Kasumi-1 (cell line): ENCODE measurements at places on chromosomes 1 and 21.

DNA sequence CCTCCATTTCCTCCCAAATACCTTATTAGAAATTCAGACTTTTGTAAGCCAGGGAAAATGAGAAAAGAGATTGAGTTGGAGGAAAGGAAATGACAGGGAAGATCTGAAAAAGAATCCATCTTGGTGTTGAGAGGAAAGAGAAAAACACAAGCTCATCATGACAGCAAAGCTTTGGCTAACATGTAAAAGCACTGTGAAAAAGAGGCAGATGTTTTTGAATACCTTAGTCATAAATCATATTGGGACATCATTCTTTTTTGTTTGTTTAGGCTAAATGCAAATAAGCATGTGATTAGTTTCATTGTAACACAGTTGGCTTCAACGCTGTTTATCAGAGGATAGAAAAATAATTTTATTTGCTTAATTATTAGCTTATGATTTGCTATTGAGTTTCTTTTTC lies 64.6 kb downstream of the LHX8 start:
- DNase-seq: no peak

DNA sequence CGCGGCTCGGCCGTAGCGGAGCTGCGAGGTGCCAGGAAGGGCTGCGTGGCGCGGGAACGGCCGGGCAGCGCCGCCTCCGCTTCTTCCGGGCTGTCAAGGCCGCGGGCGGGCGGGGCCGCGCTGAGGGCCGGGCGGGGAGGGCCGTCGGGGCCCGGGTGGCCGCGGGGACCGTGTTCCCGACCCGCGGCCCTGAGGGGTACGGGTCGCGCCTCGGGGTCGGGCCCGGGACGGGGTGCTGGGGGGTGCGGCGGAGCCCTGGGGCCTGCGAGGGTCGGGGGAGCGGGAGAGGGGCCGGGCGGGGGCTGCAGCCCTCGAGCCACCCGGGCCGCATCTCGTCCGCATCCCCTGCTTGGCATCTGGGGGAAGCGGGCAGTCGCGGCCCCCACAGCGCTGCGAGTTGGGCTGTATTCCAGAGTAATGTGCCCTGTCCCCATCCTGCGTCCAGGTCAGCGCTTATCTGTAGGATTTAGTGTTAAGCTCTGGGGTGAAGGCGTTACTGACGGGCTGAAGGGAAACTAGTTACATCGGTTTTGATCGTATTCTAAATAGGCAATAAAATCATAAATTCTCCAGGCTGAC lies 379 bp downstream of the RER1 start:
- DNase-seq: no peak

- DNase-seq: peak; percentile 42
Observed at GRCh38 chr1:12179111-12179519, 12.3 kb downstream of the TNFRSF1B start.

- DNase-seq: no peak
Observed at GRCh38 chr1:232130815-232131480, 499.0 kb downstream of the SIPA1L2 start.

- DNase-seq: no peak
Observed at GRCh38 chr1:152866321-152866720, 6.5 kb downstream of the LCE7A start.

DNA sequence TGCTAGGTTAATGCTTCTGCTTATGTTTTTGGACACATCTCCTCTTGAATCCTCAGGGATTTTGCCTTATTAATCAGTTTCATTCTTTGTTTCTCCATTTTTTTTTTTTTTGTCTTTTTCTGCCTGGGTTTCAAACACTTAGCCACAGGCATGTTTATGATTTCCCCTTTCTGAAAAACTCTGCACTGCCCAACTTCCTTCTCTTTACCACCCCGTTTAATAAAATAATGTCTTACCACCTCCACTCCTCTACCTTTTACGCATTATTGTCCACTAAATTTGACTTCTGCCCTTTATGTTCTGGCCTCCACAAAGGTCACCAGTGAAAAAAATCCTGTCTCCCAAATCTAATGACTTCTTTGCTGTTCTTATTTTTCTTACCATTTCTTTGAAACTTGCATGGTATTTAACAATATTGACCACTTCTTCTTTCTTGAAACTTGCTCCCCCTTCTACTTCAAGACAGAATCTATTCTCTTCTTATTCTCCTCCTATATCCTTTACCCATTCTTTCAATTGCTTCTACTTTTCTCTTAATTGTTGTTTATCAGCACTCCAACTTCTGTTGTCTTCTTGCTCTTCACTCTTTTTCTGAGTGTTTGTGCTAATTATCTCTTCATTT lies 150.3 kb downstream of the TNFSF18 start:
- peak; percentile 64 for DNase-seq

DNA sequence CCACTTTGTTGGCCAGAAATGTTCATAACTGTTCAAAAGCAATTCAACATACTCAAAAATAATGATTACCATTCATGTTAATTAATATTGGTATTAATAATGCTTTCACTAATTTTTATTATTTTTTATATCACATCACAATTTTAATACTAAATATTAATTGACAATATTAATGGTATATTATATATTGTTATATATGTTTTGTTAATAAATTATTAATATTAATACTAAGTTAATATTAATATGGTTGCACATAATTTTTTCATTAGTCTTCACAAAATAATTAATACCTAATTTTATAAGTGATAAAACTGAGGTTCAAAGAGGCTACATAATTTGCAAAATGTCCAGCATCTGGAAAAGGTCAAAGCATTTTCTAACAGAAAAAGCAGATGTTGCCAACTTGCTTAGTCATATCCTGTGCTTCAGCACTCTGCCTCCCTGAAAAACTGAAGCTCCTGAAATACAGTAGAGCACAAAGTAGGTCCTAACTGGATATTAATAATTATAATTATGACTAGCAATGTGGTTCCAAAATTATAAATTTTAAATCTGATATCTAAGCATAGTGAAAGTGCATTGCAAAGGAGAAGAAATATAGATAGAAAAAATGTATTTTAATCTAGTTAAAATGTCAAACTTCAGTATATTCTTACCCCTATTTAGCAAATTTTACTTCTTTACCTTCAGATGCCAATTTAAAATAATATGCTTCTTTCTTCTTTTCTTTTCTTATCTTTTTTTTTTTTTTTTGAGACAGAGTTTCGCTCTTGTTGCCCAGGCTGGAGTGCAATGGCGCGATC lies 123.2 kb upstream of the TNFSF4 start:
- DNase-seq: peak; percentile 75

GRCh38 chr1:169595764-169596711 lies 9.8 kb upstream of the F5 start:
- peak; percentile 55 for DNase-seq

- no peak for DNase-seq
Observed at GRCh38 chr1:166140251-166140650, 26.6 kb downstream of the FAM78B start.

DNA sequence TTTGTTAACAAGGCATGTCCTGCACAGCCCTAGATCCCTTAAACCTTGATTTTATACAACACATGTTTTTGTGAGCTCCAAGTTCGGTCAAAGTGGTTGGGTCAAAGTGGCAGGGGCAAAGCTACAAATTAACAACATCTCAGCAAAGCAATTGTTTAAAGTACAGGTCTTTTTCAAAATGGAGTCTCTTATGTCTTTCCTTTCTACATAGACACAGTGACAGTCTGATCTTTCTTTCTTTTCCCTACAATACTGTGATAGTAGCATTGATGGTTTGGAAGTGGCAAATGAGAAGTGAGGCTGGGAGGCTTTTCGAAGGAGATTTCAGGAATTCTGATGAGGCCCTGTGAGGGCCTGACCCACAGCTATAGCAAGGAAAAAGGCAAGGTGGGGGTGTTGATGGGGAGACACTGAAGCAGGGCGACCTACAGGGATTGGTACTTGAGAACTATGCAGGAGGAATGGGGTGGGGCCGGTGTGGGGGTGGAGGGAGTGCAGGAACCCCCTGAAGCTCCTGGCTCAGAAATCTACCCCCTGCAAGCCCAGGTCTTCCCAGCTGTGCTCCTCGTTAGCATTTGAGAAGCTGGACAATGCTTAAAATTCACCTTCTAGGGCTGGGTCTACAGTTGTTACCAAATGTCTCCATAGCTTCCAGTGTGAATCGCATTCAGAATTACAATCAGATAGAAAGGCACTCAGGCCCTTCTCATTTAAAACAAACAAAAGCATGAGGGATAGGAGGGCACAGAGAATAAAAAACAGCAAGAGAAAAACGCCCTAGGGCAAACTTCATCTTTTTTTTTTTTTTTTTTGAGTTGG lies 102.6 kb upstream of the PPM1J start:
- DNase-seq: no peak

DNA sequence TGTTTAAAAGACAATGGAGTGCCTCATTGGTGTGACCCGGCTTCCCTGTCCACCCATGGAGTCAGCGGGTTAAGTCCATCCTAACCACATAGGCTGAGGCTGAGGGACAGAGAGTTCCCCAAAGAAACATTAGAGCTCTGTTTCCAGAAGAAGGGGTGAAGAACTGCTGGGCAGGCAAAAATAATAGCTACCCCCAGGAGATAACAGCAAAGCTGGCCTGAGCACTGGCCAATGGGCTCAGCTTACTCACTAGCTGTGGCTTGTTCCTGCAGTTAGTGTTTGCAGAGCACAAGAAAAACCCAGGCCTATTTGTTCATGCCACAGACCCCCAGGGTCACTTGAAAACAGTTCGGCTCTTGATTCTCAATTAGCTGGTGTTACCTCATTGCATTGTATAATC lies 311.2 kb downstream of the NFIA start:
- no peak for DNase-seq
